T follicular helper cell (primary cell): ENCODE measurements at places on chromosomes 1 and 21.

DNA sequence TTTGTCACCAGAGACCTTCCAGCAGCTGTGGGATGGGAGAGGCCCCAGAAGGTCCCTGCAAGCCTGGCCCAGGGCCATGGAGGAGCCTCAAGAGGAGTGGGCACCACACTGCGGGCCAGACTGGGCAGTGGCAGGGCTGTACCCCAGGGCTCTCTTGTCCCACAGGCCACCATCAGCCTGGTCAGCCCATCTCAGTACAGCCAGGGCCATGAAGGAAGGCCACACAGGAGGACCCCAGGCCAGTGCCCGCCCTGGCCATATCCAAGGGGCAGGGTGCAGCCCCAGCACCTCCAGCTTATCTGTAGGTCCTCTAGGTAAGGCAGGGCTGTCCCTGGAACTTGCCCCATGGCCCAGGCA, 3.1 kb upstream of the GNB1 start:
- no peak for DNase-seq

- DNase-seq: no peak
Observed at GRCh38 chr1:235050911-235051360, 77.7 kb downstream of the TOMM20 start.

DNA sequence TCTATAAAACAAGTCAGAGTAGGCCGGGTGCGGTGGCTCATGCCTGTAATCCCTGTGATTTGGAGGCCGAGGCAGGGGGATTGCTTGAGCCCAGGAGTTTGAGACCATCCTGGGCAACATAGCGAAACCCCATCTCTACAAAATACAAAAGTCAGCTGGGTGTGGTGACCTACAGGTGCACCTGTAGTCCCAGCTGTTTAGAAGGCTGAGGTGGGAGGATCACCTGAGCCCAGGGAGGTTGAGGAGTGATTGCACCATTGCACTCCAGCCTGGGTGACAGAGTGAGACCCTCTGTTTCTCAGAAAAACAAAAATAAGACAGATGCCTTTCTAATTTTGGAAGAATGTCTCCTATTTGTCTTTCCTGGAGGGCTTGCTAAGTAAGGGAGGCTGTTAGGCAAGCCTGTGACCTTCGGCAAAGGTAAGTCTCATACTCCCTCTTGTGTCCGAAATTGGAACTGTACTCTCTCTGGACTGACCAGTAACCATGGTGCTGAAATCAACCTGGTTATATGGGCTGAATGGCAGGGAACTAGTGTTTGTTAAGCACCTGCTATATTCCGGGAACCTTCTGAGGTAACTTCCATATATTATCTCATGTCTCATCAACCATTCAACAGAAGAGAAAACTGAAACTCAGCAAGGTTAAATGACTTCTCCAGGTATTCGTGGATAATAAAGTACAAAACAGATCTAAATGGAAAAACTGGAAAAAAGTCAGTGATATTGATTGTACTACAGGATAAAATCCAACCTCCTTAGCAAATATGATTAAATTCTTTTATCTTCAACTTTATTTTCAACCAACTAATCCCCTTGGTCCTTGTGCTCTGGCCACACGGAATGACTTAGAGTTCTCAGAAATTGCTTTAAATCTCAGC, 11.8 kb upstream of the RAB3B start:
- DNase-seq: peak; percentile 15

- no peak for DNase-seq
Observed at GRCh38 chr1:85074365-85074964, 26.2 kb upstream of the MCOLN3 start.

GRCh38 chr1:73899311-73899710, 298.7 kb downstream of the LRRIQ3 start:
- no peak for DNase-seq

GRCh38 chr1:37602750-37603694, 7.3 kb upstream of the GNL2 start:
- peak; percentile 15 for DNase-seq

DNA sequence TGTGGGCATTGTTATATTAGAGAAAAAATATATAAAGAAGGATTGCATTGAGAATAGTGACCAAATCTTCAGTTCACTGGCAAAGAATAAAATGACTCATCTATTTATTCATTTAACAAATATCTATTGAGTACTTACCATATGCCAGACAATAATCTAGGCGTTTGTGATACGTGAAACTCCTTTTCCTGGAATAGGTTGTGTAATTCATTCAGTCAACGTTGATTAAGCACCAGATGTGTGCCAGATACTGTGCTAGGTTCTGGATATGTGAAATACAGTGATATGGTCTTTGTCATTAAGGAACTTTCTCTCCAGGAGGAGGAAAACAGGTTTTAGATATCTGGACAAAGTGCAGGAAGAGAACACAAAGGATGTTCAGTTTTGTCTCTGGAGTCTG, 344.5 kb downstream of the RWDD3 start:
- no peak for DNase-seq

DNA sequence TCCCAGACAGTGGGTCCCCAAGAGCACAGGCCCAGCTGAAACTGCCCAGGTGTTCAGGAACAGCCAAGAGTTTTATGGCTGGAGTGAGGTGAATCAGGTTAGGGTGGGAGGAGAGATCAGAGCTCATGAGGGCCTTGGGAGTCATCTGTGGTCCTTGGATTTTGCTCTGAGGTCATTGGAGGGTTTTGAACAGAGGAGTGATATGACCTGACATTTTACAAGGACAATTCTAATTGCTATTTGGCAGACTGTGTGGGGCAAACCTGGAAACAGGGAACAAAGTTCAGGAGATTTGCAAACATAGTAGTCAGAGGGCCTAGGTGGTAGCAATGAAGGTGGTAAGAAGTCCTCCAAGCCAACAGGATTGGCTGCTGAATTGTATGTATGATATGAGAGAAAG, 31.1 kb upstream of the LRRN2 start:
- no peak for DNase-seq

- DNase-seq: no peak
Observed at GRCh38 chr1:58746757-58747156, 37.1 kb downstream of the JUN start.

- no peak for DNase-seq
Observed at GRCh38 chr1:186864296-186864695, 35.5 kb downstream of the PLA2G4A start.

DNA sequence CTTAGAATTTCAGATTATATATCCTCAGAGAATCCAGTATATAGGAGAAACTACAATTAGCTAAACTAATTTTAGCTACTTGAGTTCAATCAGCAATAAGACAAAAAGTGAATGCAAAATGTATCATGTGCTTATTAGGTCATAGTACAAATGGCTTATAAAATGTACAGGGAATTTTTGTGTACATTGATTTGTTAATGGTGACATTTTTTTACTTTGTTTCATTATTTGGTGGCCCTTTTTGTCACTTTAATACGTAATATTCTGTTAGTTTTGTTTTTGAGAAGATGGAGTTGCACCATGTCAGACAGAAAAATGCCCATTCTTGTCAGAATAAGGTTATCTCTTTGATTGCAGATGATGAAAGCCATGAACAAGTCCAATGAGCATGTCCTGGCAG, 33.6 kb downstream of the CC2D1B start:
- no peak for DNase-seq

- no peak for DNase-seq
Observed at GRCh38 chr1:17579951-17580939, 40.7 kb downstream of the ARHGEF10L start.

- no peak for DNase-seq
Observed at GRCh38 chr1:220217383-220217988, 54.8 kb downstream of the RAB3GAP2 start.

GRCh38 chr1:5917591-5918274, 74.5 kb downstream of the NPHP4 start:
- DNase-seq: no peak

GRCh38 chr1:20358761-20359263, 68.1 kb downstream of the VWA5B1 start:
- DNase-seq: no peak

GRCh38 chr21:15192243-15192642, 127.4 kb upstream of the NRIP1 start:
- DNase-seq: no peak

GRCh38 chr1:41629141-41629540, 144.7 kb upstream of the EDN2 start:
- no peak for DNase-seq

GRCh38 chr21:45079351-45079750, 5.0 kb downstream of the ADARB1 start:
- no peak for DNase-seq

DNA sequence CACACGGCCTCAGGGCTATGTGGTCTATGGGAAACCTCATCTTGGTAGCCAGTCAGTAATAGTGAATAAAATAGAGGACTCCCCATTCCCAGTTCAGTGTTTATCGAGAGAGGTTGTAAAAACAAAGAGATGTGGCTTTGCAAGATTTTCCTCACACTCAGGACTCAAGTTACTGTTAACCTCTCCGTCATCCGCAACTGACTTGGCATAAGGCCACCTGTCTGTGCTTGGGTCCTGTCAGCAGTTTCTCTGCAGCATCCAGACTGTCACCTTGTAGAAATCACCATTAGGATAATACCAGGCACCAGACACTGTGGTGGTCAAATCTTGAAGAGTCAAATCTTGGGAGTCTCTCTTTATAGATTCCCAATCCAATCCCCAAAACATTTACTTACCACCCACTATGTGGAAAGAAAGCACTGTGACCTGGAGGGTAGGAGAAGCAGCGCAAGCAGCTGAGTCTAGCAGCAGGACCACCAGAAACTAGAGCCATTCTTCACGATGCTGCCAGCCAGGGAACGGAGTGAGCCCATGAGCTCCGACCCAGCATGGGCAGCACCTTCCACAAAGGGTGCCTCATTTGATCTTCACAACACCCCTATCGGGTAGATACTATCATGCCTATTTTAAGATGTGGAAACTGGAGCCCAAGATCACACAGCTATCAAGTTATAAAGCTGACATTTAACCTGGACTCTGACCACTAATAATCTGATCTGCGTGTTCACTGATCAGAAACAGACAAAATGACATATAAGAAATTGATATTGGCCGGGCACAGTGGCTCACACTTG, 5.6 kb upstream of the GPR25 start:
- no peak for DNase-seq

DNA sequence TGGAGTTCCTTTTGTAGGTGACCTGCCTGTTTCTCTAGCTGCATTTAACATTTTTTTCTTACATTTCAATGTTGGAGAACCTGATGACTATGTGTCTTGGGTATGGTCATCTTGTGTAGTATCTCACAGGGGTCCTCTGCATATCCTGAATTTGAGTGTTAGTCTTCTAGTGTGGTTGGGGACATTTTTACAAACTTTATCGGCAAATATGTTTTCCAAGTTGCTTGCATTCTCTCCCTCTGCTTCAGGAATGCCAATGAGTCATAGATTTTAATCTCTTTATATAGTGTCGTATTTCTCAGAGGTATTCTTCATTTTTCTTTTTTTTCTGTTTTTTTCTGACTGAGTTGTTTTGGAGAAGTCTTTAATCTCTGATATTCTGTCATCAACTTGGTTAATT, 684.0 kb downstream of the NCAM2 start:
- DNase-seq: no peak

DNA sequence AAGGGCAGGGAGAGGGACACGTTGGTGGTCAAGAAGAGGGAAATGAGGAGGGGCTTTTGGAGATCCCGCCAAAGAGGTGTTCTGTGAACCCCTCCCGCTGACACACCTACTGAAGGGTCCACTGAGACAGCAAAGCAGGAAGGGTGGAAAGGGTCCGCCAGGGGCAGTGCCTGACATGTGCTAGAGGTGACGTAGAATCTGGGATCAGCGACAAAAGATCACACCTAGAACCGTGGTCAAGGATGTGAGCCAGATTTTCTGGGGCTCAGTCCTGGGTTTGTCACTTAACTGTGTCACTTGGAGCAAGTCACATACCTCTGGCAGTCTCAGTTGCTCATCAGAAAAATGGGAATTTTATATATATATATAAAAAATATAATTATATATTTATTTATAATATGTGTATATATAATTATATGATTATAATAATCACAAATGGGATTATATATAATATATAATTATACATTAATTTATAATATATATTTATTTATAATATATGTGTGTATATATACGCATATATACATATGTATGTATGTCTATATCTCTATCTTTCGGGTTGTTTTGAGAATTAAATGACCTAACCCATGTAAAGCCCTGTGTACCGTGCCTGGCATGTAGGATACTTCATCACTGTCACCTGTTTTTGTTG, 35.0 kb upstream of the ATP5PO start:
- DNase-seq: no peak

DNA sequence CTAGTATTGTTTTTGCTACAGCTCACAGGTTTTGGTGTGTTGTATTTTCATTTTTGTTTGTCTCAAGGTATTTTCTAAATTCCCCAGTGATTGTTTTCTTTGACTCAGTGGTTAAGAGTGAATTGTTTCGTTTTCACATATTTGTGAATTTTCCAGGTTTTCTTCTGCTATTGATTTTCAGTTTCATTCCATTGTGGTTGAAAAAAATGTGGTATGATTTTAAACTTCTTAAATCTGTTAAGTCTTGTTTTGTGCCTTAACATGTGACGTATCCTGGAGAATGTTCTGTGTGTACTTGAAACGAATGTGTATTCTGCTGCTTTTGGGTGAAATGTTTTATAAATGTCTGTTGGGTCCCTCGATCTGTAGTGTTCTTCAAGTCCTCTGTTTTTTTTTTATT, 117.9 kb downstream of the KIF26B start:
- DNase-seq: no peak

DNA sequence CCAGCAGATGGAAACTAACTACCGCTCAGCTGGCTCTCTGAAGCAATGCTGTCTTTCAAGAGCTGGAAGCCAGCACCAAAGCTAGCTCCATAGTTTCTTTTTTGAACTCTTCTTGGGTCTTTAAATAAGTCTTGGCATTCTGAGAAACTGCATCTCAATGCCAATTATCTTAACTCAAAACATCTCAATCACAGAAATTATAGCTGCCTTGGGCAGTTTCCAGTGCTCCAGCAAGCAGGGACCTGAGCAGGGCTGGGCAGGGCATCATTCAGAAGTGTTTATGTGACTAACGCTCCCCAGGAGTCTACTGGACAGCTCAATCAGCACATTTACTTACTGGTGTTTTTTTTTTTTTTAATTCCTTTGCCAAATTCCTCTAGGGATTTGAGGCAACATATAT, 18.3 kb upstream of the PADI4 start:
- no peak for DNase-seq

- no peak for DNase-seq
Observed at GRCh38 chr1:153563483-153563901, 2.2 kb downstream of the S100A2 start.

GRCh38 chr1:103336408-103336807, 189.1 kb upstream of the RNPC3 start:
- no peak for DNase-seq

DNA sequence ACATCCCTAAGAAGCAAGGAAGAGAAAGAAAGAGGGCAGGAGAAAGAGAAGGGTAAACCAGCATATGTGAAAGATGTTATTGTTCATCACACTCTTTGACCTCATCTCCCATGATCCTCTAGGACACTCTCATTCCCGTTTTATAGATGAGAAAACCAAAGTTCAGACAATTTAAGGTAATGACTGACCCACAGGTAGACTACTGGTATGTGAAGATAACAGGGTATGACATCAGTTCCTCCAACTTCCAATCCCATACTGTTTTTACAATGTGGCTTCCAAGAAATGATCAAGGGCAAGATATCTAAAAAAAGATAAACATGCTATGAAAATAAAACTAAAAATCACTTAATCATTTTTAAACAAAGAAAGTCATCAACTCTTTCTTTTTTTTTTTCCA, 95.2 kb upstream of the TNFSF4 start:
- no peak for DNase-seq
